Panc1 (cell line): ENCODE measurements at places on chromosomes 12 and 14.

- no peak for DNase-seq
Observed at GRCh38 chr12:81957631-81958030, 198.5 kb upstream of the PPFIA2 start.

GRCh38 chr14:60265163-60265562 is 16.1 kb downstream of the PPM1A start:
- DNase-seq = no peak

GRCh38 chr12:90102957-90103652 is 394.5 kb upstream of the ATP2B1 start:
- no peak for DNase-seq

- DNase-seq = no peak
Observed at GRCh38 chr12:27898022-27898421, 74.5 kb downstream of the PTHLH start.

DNA sequence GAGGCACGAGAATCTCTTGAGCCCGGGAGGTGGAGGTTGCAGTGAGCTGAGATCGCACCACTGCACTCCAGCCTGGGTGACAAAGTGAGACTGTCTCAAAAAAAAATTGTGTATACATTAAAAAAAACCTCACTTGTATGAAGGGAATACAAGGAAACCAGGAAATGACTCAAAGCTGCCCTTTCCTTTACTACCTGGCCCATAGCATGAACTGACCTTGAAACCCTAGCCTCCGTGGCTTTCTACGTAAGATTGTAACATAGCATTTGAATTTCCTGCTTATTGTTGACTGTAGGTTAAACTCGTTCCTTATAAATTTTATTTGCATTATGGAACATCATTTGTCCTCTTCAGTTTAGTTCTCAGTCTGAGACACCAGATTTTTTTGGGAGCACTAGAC is 9.1 kb upstream of the DDX47 start:
- no peak for DNase-seq

DNA sequence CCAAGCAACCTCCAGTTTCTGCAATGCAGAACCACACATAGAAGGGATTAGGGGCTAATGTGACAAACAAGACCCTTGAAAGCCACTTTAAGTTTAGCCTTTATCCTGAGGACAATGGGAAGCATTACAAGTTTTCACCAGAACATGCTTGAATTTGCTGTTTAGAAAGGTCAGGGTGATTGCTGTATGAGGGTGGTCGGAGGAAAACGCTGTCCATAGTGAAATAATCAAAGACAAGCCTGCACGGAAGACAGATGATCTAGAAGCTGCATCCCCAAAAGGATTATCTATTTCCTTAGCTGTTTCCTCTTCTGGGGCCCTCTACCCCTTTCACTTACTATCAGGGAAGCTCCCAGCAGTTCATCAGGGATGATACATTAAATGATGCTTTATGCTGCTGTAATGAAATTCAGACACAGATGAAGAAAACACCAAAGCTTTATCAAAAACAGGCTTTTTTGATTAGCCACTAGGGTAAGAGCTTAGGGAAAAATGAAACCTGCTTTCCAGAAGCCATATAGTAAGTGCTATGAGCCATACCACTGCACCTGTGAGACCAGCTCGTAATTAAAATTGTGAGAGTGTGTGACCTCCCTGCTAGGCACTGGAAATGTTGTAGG is 6.5 kb downstream of the HAL start:
- no peak for DNase-seq

DNA sequence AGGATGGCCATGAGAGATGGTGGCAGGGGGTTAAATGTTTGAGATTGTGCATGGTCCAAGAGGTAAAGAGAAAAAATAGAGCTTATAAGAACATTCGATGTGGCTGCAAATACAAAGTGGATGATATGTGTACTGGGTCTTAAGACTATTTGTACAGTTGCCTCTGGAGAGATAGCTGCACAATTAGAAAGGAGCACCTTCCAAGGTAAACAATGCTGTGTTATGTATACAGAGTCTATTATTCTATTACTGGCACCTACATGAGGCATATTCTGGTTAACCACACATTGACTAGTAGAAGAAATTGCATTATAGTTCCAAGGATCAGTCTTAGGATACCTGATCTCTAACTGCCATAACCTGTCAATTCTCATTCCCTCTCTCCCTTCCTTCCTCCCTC is 238.0 kb upstream of the FOXN3 start:
- no peak for DNase-seq

GRCh38 chr12:109160433-109160832 is 44.0 kb downstream of the ACACB start:
- no peak for DNase-seq

DNA sequence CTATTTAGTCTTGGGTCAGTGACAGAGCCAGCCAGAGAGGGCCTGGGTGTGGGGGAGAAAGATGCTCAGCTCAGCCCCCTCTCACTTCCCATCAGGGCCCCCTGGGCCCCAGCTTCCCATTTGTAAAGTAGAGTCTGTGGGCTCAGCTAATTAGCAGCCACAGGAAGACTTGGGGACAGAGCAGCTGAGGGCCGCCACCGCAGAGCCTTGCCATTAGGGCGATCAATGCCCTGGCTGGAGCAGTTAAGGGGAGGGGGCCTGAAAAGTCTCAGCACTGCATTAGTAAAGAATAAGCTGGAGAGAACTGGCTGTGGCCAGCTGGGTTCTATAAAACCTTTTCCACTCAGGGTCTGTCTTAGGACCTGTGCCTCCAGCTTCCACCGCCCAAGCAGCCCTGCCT is 2.7 kb downstream of the PLEKHD1 start:
- DNase-seq = no peak

- DNase-seq = no peak
Observed at GRCh38 chr12:116672842-116673516, 64.9 kb downstream of the SPRING1 start.

DNA sequence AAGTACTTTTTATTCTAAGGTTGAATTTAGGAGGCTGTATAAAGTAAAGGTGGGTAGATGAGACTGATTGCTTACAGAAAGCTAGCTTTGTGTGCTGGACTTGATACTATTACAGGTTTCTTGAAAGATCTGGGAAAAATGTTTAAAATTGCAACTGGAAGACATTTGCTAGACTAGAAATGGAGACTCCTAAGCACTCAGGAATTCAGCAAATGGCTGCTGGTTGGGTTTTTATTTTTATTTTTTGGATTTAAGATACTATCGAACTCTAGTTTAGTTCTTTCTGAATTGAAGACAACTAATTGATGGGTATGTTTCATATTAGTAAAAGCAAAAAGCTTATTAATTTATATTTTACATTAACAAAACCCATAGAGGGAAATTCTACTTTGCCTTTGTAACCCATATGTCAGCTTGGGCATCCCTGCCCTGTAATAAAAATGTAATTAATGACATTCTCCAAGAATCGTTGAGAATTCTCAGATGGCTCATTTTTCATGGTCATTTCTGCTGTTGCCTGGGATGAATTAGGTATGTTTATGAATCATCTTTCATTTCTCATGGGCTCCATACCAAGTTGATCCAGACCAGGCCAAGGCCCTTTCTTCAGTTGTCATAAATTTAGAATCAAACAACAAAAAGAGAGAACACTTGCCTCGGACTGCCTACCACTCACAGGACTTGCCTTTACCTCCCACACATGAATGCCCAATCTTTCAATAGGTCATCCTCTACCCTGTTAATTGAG is 102.1 kb downstream of the ERGIC2 start:
- DNase-seq = no peak

DNA sequence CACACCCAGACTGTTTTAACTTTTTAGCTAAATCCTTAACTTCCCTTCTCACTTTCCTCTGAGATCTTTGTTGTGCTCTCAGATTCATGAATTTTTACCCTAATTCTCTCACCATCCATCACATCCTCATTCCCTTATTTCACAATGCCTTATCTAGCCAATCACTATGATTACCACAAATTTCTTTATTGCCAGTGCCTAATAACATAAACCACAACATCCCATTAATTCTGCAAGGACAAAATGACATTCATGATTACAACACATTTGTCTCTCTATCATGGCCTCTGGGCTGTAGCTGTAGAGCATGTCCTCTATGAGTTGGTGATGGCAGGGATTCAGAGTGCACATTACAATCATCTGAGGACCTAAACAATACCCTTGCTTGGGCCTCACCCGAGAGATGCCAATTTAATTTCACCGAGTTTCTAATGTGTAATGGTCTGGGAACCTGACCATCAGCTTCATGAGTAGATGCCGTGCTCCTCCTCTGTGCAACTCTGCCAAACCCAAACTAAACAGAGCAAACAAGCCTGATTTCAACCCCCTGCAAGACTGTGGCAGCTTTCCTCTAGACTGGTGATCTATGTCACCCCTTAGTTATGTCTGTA is 99.3 kb downstream of the SPTSSA start:
- DNase-seq = no peak

GRCh38 chr12:10154145-10154496 is 17.8 kb downstream of the OLR1 start:
- no peak for DNase-seq

GRCh38 chr12:18932715-18933114 is 194.8 kb downstream of the CAPZA3 start:
- DNase-seq = no peak

GRCh38 chr12:129009833-129010622 is 156.8 kb downstream of the GLT1D1 start:
- no peak for DNase-seq

DNA sequence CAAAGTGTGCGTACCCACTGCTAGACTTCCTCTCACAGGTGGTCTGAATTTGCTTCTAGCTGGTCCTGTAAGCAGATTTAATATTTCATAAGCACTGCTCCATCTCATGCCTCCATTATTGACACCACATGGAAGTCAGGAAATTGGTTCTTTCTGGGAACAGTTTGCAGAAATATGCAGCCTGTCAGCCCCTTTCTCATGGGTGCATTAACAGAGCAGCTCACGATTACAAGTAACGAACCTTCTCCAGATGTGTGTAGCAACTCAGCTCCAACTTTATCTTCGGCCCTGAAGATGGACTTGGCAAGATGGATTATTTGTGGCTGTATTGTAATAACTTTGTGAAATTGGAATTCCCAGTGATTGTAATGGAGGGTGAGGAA is 214.5 kb upstream of the DDHD1 start:
- no peak for DNase-seq

- no peak for DNase-seq
Observed at GRCh38 chr12:92482599-92482998, 220.2 kb upstream of the PLEKHG7 start.

DNA sequence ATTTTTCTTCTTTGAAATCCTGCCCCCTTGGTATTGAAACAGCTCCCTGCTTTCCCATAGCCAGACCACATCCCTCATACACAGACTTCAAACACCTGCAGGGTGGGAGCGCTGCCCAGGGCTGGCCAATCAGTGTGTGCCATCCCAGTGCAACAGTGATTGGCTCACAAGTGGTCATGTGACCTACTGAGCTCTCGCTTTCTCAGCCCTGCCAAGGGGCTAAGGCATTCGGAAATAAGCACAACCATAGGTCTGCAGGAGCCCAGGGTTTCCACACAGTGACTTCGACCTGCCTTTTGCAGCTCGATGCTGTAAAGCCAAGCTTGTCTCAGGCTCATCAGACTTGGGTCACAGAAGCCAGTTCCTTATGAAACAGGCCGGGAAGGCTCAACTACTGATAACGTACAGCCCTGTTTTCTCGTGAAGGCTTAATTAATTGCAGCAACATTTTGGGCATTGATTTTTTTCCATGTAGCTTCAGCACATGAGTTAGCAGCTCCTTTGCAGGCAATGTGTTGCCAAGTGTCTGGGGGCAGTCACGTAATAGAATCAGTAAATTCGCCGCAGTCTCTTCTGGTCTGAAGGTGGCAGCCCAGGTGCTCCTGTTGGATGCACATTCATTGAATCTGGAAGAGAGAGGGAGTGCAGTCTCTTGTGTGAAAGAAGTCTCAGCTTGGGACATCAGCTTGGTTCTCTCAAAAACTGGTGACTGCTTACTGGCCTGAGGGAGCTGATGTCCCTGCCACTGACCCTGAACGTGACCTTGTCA is 1091.8 kb downstream of the AACS start:
- no peak for DNase-seq

- DNase-seq = no peak
Observed at GRCh38 chr12:69991690-69992288, 166.8 kb downstream of the MYRFL start.

DNA sequence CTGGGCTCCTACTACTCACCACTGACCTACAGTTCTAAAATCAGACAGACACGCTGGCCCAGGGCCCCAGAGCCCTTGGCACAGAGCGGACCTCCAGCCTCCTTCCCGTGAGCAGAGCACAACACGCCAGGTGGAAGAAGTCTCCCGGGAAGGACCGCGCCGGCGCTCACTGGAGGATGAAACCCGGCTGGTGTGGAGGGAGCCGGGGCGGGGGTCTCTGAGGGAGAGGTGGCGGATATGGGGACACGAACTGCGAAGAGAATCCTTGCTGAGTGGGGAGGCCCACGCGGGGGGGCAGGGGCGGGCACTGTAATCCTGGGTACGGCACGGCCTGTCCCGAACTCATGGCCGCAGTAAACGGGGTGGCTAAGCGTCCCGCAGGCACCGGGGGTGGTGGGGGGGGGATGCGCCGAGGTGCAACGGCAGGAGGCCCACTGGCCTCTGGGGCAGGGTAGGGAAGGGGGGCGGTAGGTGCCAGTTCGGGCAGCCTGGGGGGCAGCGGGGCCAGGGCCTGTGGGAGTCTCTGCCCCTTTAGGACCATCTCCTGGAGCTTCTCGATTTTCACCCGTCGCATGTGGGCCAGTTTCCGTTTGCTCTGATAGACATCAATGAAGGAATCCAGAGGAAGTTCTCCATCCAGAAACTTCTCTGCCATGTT is 28.8 kb downstream of the VPS37B start:
- DNase-seq = no peak

DNA sequence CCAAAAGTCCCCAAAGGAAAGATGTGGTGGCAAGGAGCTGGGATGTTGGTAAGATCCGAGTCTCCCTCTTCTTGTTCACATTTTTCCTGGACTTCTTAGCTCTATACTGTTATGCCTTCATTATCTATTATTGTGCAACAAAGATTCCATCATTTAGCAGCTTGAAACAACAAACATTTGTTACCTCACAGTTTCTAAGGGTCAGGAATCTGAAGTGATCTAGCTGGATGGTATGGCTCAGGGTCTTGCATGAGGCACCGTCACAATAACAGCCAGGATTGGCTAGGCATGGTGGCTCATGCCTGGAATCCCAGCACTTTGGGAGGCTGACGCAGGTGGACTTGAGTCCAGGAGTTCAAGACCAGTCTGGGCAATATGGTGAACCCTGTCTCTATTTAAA is 51.1 kb upstream of the KRAS start:
- no peak for DNase-seq

DNA sequence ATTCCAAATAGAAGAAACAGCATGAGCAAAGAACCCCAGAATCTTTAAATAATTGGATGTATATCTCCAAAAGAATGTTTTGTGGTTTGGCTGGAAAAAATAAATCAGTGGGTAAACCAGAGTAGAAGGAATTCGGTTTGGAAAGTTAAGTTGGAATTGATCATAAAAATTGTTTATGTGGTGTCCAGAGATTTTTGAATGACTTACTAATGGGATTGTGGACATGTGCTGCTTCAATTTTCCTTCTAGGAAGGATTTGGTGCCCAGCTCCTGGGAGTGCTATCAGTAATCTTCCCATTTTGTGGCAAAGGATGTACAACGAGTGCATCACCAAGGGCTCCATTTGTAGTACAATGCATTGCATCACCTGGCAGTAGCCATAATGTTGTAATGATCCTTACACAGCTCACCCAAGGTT is 224.8 kb downstream of the SLC16A7 start:
- DNase-seq = no peak

- no peak for DNase-seq
Observed at GRCh38 chr14:60723116-60723906, 840 bp downstream of the SIX4 start.

GRCh38 chr14:20093442-20093841 is 17.1 kb upstream of the OR4K17 start:
- no peak for DNase-seq
